Osteoblast (primary cell): ENCODE measurements at places on chromosomes 13 and 19.

DNA sequence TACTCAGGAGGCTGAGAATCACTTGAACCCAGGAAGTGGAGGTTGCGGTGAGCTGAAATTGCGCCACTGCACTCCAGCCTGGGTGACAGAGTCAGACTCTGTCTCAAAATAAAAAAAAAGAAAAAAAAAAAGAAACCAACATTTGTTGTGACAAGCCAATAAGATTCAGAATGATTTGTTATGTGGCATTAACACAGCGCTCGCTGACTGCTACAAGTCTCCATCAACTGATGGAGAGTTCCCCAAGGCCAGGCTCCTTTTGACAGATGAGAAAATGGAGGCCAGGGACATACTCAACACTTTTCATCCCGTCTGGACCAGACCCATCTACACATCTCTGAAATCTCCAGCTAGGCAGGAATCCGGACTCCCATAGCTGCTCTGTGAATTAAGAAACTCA is 48.7 kb upstream of the PTPRS start:
- DNase-seq, result no peak

DNA sequence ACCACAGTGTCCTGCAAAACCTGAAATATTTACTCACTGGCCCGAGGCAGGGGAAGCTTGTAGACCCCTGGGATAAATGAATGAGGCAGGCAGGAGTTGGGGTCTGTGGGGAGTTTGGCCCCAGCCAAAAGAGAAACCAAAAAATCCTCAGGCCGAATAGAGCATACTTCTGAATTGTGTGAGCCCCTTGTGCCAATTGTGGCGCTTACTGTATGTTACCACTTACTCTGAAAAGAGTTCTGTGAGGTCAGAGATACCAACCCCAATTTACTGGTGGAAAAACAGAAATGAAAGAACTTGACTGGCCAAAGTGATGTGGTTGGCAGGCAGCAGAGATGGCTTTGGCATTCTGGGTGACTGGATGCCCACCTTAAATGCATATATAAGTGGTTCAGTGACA is 6.9 kb downstream of the CARM1 start:
- DNase-seq, result peak; percentile 62

DNA sequence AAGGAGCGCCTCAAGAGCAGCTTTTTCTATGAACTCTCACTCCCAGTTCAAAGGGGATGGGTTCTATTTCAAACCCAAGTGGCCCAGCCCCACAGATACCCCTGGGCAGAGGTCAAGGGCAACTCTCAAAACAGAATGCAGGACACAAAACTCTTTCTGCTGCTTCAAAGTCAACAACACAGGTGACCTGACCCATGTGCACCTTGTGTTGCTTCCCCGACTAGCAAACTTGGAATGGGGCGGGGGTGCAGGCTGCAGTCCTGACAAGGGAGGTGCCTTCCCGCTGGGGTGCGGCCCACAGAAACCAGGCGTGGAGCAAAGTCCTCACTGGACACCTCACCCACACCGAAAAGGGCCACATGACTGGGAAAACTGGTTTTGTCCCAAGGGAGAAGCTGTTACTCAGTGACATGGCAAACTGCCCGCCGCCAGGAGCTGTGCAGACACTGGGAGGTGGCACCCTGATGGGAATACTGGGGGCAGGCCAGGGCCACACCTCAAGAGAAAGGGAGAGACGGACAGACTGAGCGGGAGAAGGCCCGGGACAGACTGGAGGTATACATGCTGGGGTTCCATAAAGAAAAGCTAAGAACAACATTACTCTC is 17.4 kb downstream of the ZC3H4 start:
- DNase-seq, result no peak

DNA sequence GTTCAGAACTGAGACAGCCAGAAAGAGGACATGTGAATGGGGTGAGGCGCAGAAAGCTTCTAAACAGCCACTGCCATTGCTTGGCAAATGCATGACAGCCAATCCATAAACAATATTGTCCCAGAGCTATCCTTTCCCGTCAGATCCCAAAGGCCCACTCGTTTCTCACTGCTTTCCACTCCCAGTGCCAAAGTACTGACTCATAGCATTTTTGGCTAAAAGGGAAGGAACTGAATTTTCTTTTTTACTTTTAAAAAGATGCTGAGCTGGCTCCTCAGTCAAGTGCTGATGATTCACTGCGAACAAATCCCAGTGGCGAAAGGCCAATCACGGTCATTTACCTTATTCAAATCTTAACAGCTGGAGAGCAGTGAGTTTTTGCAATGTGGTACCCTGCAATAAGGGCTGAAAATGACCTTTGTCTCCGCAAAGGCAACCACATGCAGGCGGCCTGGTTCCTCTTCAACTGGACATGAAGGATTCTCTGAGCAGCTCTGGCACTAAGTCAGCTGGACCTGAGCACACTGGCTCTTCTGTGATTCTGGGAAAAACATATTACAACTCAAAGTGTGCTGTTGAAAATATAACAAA is 151.7 kb downstream of the DCLK1 start:
- DNase-seq, result peak; percentile 94

DNA sequence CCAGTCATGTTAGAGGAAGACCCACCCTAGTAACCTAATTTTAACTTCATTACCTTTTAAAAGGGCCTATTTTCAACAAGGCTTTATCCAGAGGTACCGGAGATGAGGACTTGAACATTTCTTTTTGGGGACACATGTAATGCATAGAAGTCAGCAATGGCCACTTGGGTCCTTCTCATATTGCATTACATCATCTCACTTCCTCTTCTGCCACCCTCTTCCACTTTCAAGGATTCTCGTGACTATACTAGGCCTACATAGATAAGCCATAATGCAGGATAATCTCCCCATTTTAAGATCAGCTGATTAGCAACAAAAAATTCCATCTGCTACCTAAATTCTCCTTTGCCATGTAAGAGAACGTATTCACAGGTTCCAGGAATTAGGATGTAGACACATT is 557.2 kb downstream of the KCTD12 start:
- no peak for DNase-seq

DNA sequence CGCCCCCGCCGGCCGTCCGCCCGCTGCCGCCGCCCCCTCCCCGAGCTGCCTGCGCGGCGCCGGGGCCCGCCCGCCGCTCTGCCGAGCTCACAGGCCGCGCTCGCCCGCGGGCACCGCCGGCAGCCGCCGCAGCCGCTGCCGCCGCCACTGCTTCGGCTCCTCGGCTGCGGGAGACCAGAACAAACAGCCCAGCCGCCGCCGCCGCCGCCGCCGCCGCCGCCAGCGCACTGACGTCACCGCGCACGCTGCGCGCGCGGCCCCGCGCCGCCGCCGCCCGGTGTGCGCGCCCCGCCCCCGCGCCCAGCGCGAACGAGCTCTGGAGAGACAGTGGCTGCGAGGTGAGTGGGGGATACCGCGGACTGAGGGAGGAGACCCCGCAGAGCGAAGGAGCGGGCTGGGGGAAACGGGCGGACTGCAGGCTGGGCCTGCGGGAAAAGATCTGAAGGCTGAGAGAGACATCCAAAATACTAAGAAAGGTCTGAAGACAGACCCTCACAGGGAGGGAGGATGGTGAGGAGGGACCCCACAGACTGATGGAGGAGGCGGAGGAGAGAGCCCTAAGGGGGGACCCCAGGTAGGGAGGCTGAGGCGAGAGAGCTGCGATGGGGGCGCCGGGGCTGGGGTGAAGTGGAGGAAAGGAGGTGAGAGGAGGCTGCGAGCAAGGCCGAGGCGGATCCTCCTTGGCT is at the start of gene BRD4:
TSS of gene BRD4 (minus strand) at position 229 of the 686 bp plus-strand sequence. CDS start 59,440 bp downstream, outside the sequence.
- DNase-seq, result peak; percentile 99

GRCh38 chr13:48506092-48506701 is 26.7 kb downstream of the RCBTB2 start:
- no peak for DNase-seq
